Heart left ventricle (tissue), 16 donors: ENCODE measurements at places on chromosomes 4 and X. TPM values are rescaled to one million over a fixed set of nuclear protein-coding genes. Genes with fewer than 3 reads are reported as not detected.

GAGE12E gene
- total RNA-seq = not detected

CLTRN gene
- 1.2 TPM for total RNA-seq

DUSP9 gene
- not detected for total RNA-seq

RAB33A gene
- total RNA-seq = 0.40 TPM

SULT1B1 gene
- 0.79 TPM for total RNA-seq

DOK7 gene
- 37.4 TPM for total RNA-seq

MAOA gene
- total RNA-seq = 57.4 TPM

ATP2B3 gene
- not detected for total RNA-seq

RXFP1 gene
- not detected for total RNA-seq

DRD5 gene
- not detected for total RNA-seq

SYNPO2 gene
- 247 TPM for total RNA-seq

PNMA3 gene
- total RNA-seq = 1.3 TPM

TEX11 gene
- not detected for total RNA-seq

VCX3B gene
- total RNA-seq = not detected

TGIF2LX gene
- not detected for total RNA-seq

PPEF1 gene
- 0.82 TPM for total RNA-seq

DNA sequence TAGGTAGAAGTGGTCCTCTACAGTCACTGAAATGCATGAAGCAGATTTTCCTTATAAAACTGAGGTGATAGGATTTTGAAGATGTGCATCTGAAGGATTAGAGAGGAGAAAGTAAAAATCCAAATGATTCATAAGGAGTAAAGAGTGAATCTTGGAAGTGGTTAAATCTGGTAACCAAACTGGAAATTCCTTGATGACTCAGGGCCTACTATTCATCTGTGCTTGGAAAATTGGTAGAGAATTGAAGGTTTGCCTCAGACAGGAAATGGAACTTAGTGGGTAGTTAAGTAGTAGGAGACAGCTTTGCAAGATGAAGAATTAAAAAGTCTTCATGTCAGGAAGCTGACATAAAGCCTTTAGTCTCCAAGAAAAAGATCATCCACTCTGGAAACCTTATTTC is 368.9 kb upstream of the CTSO start:
- no peak for DNase-seq

DNA sequence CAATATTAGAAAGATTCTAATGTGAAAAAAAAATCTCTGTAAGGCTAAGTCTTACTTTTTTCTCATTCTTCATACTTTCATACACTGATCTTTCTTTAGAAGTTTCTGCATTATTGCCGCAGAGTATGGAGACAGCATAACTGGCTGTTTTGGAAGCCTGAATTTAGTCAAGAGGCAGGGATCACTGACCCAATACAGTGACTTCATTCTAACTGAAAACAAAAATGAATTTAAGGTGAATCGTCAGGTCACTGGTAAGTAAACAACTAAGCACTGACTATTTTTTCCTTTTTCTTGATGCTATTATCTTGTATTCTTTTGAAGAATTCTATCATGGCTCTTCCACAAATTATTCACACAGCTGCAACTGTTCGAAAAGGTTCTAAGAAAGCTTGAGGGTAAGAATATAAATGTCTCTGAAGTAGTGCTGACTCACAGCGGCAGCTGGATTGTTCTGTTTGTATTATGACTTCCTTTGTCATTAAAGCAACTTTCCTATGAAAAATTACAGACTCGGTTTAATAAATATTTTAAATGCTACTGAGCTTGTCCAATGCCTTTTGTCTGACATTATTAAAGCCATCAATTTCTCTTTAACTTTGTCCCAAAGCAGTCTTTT is 609.3 kb downstream of the FSTL5 start:
- no peak for DNase-seq

DNA sequence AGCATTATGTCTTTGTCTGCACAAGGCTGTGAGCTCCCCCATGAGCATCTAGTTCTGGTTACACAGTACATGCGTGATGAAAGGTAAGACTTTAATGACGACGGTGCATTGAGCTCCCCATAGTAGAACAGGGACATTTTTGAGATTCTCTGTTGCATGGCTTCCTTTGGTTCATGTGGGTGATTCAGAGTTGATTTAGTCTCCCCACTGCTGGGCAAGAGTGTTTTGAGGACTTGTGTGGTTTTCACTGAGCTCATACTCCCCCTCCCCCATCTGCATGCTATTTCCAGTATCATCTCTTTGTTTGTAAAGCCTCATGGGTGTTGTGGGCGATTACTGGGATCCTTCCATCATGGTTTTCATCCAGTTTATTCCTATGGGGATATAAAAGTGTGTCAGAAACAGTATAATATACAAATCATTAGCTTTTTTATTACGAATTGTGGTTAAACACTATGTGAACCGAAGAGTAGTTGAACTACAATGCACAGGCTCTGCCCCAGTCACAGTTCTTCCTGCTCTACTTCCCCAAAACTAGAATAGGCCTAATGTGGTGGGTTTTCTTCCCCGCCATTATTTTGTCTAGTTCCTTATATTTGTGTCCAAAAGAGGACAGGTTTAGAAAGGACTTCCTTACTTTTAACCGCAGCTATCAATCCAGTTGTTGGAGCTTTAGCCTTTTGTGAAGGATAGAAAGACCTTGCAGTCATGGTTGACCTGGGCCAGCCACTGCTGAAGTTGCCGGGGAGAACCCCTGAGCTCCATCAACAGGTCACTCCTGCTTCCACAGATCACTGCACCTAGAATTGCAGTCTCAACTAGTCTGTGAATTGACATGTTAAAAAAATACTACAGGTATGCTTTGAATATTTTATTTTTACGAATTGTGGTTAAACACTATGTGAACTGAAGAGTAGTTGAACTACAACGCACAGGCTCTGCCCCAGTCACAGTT is 30.4 kb downstream of the KIT start:
- no peak for DNase-seq

DNA sequence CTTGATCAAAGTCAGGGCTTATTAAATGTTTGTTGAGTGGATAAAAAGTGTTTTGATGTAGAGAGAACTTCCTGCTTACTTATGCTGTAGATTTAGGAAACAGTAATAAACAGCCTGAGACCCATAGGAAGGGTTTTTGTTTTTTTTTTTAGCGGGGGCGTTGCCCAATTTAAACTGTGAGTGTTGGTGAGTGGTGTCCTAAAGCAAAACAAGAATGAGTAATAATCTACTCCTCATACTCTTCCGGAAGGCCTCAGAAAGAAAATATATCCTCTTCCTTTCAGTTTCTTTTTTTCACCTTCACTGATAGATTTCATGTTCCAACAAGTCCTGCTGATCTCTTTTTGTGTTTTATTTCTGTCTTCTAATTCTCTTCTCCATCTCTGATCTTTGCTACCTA is 104.4 kb upstream of the SCML1 start:
- DNase-seq = no peak

DNA sequence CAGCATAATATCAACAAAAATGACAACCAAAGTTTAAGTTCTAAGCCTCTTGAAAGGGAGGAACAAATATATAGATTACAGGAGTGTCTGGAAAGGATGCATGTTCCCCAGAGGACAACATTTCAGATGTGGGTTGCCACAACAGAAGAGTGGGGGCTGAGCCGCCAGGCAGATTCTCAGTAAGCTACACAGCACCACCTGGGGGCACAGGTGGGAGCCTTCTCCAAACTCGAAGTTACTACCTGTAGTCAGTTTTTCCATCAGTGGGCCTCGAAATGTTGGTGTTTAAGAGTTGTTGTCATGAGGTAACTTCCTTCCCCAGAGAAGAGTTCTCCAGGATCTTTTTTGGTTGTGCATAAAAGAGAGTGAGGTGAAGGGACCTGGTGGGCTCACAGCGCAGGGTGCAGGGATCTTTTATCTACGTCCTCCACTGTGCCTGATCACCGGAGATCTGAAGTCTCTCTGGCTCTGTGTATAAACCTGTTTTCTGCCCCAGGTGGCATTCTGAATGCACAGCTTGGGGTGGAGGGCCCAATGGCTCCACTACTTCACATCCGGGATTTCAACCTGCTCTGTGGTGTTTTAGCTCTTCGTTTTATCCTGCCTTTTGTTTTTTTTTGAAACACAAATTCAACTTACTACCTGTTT is 58.4 kb upstream of the STS start:
- DNase-seq = no peak

- DNase-seq = no peak
Measured at GRCh38 chr4:7850489-7850888, 89.2 kb downstream of the AFAP1 start.

GRCh38 chr4:135418353-135418752 is 1216.8 kb upstream of the PABPC4L start:
- no peak for DNase-seq

GRCh38 chrX:72041176-72041575 is 90.5 kb downstream of the RTL5 start:
- no peak for DNase-seq

DNA sequence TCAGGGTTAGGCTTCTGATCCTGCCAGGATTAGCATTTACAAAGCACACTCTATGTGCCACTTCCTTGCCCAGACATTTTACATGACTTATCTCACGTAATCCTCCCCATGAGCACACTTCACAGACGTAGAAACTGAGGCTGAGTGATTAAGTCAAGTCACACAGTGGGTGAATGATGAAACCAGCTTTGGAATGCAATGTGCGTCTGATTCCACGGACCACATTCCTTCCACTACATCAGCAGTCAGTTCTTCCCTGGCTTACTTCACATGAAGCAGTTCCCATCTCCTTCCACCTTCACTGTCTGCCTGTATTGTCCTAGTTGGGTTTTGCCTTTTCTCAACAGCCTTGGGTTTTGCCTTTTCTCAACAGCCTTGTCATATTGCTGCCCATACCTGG is 134.3 kb upstream of the PPARGC1A start:
- no peak for DNase-seq

DNA sequence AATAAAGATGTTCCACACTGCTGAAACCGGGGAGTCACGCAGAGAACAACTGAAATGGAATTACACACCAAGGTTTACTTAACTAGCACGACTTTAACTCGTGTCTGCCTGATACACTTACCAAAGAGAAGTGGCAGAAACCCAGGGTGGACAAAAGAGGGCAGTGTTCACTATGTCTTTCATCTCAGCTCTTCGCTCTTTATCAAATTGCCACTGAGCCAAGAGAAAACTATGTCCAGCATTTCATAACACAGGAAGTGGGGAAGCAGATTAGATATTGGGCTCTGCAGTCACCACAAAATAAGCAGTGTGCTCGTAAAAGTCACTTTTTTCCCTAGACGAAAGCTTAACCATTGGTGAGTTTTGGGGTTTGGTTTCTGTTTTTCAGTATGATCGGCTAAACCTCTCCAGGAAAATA is 155.7 kb downstream of the CHIC2 start:
- peak; percentile 50 for DNase-seq
